ENCODE measurements at places on chromosomes 3 and 15.

DNA sequence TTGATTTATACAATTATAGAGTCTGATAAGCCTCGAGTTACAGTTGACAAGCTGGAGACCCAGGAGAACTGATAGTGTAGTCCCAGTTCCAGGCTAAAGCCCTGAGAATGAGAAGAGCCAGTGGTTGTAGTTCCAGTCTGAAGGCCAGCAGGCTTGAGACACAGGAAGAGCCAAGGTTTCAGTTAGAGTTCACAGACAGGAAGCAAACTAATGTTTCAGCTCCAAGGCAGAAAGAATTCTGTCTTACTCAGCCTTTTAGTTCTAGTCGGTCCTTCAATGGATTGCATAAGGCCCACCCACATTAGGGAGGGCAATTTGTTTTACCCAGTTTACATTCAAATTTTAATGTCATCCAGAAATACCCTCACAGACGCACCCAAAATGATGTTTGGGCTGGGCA, 102.7 kb downstream of the CDIN1 start:
- no peak for DNase-seq

DNA sequence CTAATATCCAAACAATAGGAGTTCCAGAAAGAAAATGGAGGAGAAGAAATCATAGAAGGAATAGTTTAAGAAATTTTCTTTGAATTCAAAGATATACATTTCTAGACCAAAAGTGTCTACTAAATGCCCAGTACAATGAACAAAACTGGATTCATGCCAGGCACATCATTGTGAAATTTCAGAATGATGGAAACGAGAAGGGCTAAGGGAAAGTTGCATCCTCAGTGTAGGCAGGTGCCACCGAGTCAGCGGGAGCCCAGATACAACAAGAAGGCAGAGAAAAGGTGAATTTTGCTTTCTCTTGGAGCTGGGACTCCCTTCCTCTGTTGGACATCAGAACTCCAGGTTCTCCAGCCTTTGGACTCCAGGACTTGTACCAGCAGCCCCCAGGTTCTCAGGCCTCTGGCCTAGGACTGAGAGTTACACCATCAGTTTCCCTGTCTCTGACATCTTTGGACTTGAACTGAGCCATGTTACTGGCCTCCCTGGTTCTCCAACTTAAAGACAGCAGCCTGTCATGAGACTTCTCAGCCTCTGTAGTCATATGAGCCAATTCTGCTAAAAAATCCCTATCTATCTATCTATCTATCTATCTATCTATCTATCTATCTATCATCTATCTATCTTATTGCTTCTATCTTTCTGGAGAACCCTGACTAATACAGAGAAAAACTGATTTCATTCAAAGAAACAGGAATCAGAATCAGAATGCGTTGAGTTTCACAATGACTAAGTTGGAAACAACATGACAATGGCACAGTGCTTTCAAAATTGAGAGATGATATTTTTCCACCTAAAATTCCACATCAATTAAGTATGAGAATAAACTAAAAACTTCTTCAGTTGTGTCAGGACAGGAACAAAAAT, 207.7 kb downstream of the FAM43A start:
- no peak for DNase-seq

GRCh38 chr3:42685891-42686820, 819 bp downstream of the KLHL40 start:
- DNase-seq = no peak

GRCh38 chr3:49529567-49529966, 24.7 kb upstream of the BSN start:
- DNase-seq = no peak

- no peak for DNase-seq
Observed at GRCh38 chr3:157046520-157046919, 113.4 kb downstream of the CCNL1 start.

GRCh38 chr3:63324621-63325020, 46.5 kb downstream of the SYNPR start:
- DNase-seq = no peak

DNA sequence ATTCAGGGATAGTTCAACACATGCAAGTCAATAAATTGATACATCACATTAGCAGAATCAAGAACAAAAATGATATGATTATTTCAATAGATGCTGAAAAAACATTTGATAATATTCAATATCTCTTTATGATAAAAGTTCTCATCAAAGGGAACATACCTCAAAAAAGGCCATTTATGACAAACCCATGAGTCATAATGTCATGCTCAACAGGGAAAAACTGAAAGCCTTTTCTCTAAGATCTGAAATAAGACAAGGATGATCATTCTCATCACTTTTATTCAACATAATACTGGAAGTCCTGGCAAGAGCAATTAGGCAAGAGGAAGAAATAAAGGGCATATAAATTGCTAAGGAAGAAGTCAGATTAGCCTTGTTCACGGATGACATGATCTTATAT, 54.1 kb upstream of the TMEM158 start:
- DNase-seq = no peak

DNA sequence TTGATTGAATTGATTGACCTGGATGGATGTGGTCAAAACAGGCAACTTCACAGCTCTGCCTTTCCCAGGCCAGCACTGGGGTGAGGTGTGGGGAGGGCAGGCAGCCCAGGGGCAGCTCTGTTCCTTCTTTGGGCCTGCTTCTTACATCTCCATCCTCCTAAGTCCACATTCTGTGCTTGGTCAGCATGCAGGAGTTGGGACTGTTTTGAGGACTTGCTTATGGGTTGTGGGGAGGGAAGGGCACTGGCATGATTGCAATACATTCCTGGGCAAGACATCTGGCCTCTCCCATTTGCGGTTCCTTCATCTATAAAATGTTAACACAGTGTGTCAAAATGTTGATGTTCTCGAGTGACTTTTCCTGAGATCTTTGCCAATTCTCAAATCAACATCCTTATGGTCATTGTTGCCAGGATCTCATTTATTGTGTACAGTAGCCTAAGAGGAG, 84.1 kb downstream of the ST6GAL1 start:
- DNase-seq = no peak

- DNase-seq = no peak
Observed at GRCh38 chr3:160607826-160608225, 42.5 kb upstream of the KPNA4 start.

GRCh38 chr3:5186858-5187155, 700 bp upstream of the EDEM1 start:
- no peak for DNase-seq

- no peak for DNase-seq
Observed at GRCh38 chr3:73493543-73494308, 131.0 kb downstream of the PDZRN3 start.

GRCh38 chr3:142209655-142210054, 15.7 kb downstream of the GK5 start:
- DNase-seq = no peak

DNA sequence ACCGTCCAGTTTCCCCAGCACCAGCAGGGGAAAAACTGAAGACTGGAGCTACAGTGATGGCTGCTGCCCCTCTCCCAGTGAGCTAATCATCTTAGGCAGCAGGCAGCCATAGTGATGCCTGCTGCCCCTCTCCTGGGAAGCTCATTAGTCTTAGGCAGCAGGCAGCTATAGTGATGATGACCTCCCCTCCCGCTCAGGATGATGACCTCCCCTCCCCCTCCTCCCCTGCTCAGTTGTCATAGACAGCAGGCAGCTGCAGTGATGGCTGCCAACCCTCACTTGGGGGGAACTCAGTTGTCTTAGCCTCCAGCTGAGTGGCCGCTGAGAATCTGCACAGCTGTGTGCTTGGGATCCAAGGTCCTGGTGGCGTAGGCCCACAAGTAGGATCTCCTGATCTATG, 80.9 kb upstream of the MANF start:
- DNase-seq = no peak

- no peak for DNase-seq
Observed at GRCh38 chr15:83396101-83396500, 51.0 kb upstream of the SH3GL3 start.

- DNase-seq = no peak
Observed at GRCh38 chr3:23085261-23085660, 117.9 kb upstream of the UBE2E2 start.

DNA sequence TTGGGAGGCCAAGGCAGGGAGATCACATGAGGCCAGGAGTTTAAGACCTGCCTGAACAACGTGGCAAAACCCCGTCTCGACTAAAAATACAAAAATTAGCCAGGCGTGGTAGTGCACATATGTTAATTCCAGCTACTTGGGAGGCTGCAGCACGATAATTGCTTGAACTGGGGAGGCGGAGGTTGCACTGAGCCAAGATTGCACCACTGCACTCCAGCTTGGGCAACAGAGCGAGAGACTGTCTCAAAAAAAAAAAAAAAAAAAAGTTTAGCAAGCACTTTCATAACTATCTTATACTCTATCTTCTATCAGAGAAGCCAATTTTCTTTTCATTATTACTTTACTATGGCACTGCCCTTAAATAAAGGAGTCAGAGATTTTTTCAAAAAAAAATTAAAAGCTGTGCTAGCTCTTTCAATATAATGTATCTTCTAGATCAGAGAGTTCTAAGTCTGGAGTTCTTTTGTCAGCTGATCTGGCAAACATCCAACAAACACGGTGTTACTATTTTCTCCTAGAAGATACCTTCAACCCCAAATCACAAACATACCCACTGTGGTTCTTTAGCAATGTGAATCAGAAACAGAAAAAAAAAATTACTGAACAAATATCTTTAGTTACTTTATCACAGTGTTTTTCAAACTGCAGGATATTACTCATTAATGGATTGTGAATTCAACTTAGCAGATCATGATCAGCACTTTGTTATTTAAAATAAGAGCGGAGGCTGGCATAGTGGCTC, 3.0 kb downstream of the ZNF770 start:
- DNase-seq = no peak

- no peak for DNase-seq
Observed at GRCh38 chr15:50110285-50110684, 8.7 kb downstream of the ATP8B4 start.

- DNase-seq = no peak
Observed at GRCh38 chr15:61115241-61115640, 113.9 kb downstream of the RORA start.

- no peak for DNase-seq
Observed at GRCh38 chr15:40204100-40204499, 34.8 kb upstream of the PAK6 start.

GRCh38 chr3:140092848-140093536, 158.0 kb downstream of the CLSTN2 start:
- no peak for DNase-seq

- DNase-seq = no peak
Observed at GRCh38 chr15:100330629-100331215, 11.1 kb downstream of the ADAMTS17 start.

- no peak for DNase-seq
Observed at GRCh38 chr3:66098436-66098835, 59.7 kb upstream of the MAGI1 start.

GRCh38 chr3:3280396-3280795, 100.9 kb upstream of the CRBN start:
- no peak for DNase-seq

DNA sequence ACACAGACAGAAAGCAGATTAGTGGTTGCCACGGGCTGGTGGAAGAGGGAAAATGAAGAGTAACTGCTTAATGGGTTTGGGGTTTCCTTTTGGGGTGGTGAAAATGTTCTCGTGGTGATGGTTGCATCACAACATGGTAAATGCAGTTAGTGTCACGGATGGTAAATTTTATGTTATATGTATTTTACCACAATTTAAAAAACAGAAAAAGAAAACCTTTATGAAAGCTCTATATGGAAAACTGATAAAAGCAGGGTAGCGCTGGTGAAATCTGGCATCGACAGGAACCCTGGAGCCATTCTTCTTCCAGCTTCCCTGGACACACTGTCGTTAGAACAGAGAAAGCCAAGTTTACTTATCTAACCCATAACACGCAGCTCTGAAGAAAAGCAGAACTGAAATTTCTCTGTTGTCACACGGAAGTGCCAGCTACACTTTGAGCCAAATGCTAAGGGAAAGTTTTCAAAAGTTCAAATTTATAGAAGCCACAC, 287.7 kb upstream of the NR2F2 start:
- no peak for DNase-seq

Data from activated CD8-positive, alpha-beta memory T cell treated with anti-CD3 and anti-CD28 coated beads for 48 hours (primary cell).